ENCODE measurements at places on chromosomes 13 and 19.

- DNase-seq = peak; percentile 69
Measured at GRCh38 chr13:67238277-67238859, 8.2 kb upstream of the PCDH9 start.

DNA sequence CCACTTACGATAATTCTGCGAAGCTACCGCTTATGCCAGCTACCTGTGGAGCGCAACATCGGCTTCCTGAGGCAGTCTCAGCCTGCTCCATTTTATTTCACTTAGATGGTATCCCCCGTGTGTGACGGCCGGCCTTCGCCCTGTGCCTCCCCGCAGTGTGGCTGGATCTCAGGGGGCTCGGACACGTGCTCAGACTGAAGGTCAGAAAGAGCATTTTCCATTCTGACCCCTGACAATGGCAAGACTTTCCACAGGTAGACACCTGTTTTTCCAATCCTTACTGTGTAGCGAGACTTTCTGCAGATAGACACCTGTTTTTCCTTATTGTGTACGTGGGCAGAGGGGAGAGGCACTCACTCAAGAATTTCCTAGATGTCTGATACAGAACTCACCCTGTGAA lies 52.7 kb downstream of the ATP11A start:
- no peak for DNase-seq

GRCh38 chr19:19606021-19606420 lies 12.5 kb downstream of the PBX4 start:
- DNase-seq = no peak

- no peak for DNase-seq
Measured at GRCh38 chr13:42752731-42753130, 28.7 kb upstream of the FAM216B start.

GRCh38 chr13:80126389-80127068 lies 214.4 kb downstream of the SPRY2 start:
- no peak for DNase-seq

DNA sequence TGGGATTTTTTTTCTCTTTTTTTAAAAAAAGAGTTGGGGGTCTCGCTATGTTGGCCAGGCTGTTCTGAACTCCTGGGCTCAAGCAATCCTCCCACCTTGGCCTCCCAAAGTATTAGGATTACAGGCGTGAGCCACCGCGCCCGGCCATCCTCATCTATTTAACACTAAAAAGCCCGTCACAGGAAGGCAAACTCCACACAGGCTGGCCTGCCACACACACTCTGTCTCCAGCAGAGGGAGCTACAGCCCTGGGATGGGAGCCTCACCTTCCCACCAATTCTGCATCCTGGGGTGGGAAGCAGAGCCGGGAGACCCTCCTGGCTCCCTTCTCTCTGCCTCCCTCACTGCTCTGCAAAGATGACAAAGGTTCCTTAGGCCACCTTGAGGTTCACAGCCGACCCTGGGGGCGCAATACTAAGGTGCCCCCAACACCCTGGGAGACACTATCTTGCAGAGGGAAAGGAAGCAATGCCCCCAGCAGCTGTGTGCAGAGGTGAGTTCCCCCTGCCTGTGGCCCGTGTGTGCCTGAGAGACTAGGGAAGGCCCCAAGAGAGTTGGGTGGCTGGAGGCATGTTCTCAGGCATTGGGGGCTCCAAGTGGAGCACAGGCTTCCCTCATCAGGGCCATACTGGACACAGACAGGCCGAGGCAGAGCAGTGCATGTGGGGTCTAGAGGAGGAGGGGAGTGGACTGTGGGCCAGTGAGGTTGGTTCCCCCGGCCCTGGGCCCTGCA lies 27.4 kb upstream of the TIMM44 start:
- DNase-seq = no peak

GRCh38 chr19:5542665-5543064 lies 25.1 kb downstream of the TINCR start:
- no peak for DNase-seq

- DNase-seq = no peak
Measured at GRCh38 chr19:6138066-6138465, 2.6 kb downstream of the ACSBG2 start.

- no peak for DNase-seq
Measured at GRCh38 chr13:39072842-39073241, 34.6 kb downstream of the NHLRC3 start.

GRCh38 chr19:50977626-50978025 lies 6.1 kb downstream of the KLK7 start:
- DNase-seq = no peak

DNA sequence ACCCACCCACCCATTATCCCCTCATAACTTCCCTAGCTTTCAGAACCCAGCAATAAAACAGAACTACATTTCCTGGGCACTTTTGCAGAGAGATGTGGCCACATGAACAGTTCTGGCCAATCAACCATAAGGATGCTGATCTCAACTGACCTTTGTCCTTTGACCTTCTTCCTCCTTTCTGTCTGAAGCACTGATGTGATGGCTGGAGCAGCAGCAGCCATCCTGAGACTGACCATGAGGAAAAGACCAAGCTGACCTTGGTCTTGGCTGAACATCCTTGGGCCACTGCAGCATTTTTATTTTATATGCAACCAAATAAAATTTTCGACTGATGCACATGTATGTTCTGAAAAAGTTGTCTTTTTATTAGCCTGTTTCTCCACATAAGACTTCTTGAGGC lies 33.1 kb upstream of the CACNA1A start:
- no peak for DNase-seq

GRCh38 chr19:30153326-30154210 lies 211.5 kb downstream of the URI1 start:
- DNase-seq = no peak

DNA sequence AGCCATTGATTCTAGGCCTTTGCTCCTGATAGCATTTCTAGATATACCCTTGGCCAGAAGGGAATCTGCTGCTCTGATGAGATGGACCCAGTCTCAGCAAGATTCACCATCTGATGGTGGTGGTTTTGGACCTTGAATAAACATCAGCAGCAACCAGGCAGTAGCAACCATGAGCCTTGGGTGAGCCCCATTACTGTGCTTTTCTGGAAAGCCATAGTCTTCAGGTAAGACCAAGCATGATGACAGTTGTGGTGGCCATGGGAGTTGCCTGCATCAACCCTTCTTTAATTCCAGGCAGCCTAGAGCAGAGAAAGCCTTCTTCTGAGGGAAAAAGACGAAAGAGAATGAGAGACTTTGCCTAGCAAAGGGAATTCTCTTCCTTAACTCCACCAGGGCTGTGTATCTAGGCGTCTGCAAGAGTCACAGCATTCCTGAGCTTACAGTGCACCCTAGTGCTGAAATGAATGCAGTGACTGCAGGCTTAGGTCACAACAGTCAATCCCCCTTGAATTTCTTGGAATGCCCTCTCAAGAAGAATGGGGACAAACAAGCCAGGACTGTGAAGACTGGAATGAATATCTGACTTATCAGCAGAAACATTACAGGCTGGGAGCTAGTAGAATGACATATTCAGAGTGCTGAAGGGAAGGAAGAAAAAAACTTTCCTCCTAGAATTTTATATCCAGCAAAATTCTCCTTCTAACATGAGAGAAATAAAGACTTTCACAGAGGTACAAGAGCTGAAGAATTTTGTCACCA lies 942.4 kb upstream of the PCDH20 start:
- DNase-seq = peak; percentile 24

GRCh38 chr19:48372904-48373303 lies 8.7 kb downstream of the SYNGR4 start:
- DNase-seq = peak; percentile 42

DNA sequence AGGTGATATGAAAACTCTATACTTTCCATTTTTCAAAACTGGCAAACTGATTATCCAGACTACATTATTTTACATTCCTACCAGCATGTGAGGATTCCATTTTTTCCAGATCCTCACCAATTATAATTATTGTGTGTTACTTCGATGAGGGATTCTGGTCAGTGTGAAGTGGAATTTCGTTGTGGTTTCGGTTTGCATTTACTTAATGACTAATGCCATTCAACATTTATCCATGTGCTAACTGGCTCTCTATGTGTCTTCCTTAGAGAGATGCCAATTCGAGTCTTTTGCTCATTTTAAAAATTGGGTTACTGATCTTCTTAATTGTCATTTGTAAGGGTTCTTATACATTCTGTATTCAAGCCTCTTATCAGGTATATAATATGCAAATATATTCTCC lies 1551.3 kb upstream of the MIR17HG start:
- DNase-seq = no peak

GRCh38 chr19:52351512-52351911 lies 15.5 kb downstream of the ZNF610 start:
- no peak for DNase-seq

GRCh38 chr19:51246164-51246552 lies 4.7 kb upstream of the SIGLECL1 start:
- DNase-seq = peak; percentile 39

GRCh38 chr13:93554514-93554913 lies 327.9 kb downstream of the GPC6 start:
- no peak for DNase-seq

DNA sequence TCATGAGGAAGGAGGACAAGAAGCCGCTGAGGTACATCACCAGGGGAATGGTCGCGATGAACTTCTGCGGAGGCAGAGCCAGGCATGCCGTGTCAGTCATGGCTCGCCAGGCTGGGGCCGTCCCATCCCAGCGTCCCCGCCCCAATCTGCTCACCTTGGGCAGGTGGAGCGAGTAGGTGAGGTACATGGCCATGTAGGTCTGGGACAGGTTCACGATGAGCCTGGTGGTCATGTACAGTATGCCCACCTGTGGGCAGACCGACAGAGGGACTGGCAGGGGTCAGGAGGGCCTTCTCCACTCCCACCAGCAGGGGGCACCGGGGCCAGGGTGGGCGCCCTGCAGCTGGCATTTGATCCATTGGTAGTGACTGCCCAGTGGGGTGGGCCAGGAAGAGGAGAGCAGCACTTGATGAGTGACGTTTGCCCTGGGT lies 8.3 kb downstream of the TEKTIP1 start:
- no peak for DNase-seq

GRCh38 chr13:74128156-74128767 lies 5.9 kb downstream of the KLF12 start:
- peak; percentile 71 for DNase-seq

DNA sequence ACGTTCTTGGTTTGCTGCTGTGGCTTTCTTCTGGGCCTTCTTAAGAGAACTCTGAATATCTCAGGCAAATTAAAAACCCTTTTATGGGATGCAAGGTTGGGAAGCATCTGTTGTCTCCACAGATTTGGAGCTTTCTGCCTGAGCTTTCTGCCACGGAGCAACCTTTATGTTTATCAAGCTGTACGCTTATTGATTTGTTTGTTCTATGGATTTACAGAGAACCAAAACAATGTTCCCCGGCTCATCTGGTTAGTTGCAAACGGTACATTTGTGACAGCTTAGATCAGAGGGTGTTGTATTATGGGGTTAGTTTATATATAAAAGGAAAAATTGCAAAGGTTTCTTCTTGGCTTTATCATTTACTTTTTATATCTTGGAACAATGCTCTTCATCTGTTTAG lies 479.6 kb downstream of the DIAPH3 start:
- DNase-seq = no peak

DNA sequence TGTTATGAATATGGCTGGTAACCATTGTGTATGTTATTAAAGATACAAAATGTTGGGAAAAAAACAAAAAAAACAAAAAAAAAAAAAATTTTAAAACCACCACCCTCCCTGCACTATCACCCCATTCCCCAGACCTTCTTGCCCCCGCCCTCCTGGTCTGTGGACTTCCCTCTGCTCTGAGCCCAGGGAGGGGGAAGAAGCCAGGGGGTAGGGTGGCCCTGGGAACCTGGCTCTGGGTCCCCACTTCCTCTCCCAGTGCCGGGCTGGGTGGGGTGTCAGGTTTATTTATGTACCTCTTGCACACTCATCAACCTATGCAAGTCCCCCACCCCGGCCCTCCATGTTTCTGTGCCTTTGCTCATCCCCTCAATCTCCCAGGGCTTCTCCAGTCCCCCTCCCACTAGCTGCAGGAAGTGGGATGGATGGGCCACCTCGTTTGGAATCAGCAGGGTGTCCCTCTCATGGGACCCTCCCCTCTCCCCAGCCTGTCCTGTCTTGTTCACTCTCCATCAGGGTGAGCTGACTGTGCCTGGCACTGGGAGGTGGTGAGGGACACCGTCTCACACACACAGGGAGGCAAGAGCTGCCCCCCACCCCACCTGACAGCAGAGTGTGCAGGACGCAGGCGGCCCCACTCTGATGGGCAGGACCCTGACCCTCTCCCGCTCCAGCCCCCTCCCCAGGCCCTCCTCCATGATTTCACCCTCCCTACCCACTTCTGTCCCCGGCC lies 5.9 kb downstream of the PAF1 start:
- no peak for DNase-seq

- no peak for DNase-seq
Measured at GRCh38 chr13:79194727-79195126, 211.3 kb downstream of the RBM26 start.

DNA sequence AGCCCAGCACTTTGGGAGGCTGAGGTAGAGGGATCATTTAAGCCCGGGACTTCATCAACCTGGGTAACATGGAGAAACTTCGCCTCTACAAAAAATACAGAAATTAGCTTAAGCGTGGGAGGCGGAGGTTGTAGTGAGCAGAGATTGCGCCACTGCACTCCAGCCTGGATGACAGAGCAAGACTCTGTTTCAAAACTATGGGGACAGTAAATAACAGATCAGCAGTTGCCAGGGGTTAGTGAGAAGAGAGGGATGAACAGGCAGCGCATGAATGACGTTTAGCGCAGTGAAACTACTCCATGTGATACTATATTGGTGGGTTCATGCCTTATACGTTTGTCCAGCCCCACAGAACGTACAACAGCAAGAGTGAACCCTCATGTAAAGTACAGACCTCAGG lies 7.1 kb upstream of the ICAM3 start:
- no peak for DNase-seq

DNA sequence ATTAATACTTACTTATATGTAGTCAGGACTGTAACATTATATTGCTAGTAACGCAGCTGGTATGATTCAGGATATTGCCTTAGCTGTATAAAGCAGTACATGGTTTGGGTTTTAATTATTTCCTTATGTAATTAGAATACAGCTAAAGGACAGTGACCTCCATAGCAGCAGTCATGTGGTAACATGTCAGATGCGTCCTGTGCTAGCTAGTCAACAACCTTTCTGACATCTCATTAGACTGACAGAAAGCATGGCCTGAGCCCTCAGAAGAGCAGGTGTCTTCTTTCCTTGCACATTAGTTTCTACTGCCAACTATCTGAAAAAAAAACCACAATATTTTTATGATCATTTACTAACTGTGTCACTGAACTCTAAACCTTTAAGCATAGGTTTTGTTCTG lies 122.2 kb downstream of the MAB21L1 start:
- no peak for DNase-seq

DNA sequence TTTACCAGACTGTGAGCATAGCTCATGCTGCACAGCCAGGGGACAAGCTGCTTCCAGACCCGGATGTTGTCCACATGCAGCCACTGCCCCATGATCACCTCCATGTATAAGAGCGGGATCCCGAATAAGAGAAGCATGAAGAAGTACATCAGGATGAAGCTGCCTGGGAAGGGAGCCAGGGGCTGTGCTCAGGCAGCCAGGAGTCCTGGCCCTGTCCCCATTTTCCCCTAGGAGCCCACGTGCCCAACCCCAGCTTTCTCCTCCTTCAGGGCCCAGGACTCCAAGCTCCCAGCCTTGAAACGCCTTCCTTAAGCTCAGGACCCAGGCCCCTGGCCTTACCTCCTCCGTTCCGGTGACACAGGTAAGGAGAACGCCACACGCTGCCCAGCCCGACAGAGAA lies 69.3 kb downstream of the SLC6A16 start:
- DNase-seq = no peak

- DNase-seq = no peak
Measured at GRCh38 chr13:48493851-48494250, 39.0 kb downstream of the RCBTB2 start.

GRCh38 chr13:40666933-40667621 lies 636 bp upstream of the FOXO1 start:
- DNase-seq = peak; percentile 57
